AG04449 (cell line): ENCODE measurements at places on chromosomes 3 and 15.

- no peak for DNase-seq
Observed at GRCh38 chr3:181626036-181626435, 85.7 kb upstream of the SOX2 start.

- no peak for DNase-seq
Observed at GRCh38 chr15:26971271-26972018, 464 bp downstream of the GABRG3 start.

DNA sequence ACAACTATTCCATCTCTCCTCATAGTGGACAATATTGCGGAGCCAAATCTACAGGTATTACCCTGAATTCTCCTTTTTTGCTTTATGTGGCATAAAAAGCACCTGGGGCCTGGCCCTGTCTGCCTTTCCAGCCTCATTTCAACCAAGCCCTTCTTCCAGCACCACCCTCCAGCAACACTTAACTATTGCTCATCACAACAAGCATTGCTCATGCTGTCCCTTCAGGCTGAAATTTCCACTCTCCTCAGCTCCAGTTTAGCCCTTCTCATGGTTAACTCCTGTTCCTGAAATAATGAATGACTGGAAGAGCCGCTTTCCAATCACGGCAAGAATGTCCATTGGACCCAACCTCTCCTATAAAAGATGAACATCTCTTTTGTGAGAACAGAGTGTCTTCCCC, 107.4 kb downstream of the P2RY1 start:
- no peak for DNase-seq

DNA sequence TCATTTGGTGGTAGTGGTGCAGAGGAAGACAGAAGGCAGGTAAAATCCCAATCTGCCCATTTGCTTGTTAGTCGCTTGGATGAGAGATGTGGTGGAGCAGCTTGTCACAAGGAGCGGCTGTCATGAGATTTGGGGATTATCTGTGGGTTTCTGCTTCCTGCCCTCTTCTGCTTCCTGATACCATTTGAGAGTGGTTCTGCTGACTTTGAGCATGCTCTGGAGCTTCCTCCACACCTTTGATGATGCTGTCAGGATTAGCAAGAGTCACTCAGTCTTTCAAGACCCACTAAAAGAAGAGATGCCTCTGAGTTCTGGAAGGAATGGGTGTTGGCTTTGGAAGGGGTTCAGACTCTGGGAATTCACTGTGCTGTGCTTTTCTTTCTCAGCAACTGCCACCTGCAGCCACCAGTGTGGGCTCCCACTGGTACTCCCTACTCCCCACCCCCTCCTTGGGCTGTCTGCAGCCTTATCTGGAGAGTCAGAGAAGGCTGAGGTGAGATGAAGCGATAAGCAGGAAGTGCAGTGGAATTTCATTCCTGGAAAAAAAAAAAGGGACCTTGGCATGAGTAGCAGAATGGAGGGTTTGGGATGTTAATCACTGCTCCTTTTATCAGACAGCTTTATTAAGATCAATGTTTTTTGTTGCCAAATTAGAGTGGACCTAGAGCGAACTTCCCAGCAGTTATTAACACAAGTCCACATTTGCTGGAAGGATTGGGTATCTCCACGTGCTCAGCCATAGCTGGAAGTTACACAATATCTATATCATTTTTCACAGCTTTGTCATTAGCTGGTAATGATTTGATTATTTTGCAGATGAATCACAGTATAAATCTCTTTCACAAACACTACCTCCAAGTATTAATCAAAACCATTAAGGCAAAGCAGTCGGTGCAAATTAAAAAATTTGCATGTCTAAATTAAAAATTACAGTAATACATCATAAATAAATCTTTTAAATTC, 233.0 kb upstream of the SATB1 start:
- no peak for DNase-seq

DNA sequence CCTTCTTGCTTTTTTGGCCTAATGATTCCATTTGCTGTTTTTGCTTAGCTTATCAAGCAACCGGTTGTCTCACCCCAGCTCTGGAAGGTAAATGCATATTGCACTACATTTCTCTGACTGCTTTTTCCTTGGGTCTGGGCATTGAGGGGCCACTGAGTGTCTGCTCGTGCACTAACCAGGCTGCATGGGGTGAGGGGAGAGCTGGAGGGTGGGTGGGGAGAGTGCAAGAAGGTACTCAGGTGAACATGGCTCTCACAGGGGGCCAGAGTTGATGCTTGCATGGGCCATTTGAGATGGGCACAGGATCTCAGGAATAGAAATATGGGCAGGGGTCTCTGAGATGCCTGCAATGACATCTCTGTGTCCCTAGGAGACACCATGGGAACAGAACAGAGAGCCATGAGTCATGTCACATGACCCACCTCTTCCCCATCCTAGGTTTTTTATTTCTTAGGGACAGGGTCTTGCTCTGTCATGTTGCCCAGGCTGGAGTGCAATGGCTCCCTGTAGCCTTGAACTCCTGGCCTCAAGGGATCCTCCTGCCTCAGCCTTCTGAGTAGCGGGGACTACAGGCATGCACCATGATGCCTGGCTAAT, 6.2 kb downstream of the ALPK3 start:
- DNase-seq: no peak

DNA sequence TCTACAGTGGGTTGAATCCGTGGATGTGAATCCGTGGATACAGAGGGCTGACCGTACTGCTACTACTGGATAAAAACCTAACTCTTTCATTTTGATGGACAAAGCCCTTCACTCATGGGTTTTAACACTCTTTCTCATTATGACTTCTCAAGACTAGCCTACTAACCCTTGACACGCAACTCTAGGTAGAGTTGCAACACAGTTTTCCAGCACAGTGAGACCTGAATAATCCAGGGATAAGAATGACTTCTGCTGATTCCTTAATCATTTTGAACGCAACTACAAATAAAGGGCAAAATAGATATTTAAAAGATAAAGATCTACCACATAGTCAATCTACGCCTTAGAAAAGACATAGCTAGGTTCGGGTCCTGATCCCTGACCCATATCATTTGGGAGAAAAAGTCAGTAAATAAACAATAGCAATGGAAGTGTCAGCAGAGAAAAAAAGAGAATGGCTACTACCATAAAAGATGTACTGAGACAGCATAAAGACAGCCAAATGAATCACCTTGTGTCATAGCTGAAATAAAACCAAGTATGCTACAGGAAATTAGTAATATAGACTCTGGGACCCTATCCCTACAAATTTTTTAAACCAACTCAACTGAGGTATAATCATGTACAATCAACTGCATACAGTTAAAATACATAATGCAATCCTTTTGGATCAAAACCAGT, 87.6 kb downstream of the DPH6 start:
- DNase-seq: no peak

GRCh38 chr3:72480366-72480765, 367.9 kb downstream of the SHQ1 start:
- DNase-seq: no peak

- no peak for DNase-seq
Observed at GRCh38 chr3:51637941-51638471, 33.0 kb upstream of the TEX264 start.

GRCh38 chr3:59480486-59480995, 430.7 kb upstream of the CFAP20DC start:
- DNase-seq: no peak

DNA sequence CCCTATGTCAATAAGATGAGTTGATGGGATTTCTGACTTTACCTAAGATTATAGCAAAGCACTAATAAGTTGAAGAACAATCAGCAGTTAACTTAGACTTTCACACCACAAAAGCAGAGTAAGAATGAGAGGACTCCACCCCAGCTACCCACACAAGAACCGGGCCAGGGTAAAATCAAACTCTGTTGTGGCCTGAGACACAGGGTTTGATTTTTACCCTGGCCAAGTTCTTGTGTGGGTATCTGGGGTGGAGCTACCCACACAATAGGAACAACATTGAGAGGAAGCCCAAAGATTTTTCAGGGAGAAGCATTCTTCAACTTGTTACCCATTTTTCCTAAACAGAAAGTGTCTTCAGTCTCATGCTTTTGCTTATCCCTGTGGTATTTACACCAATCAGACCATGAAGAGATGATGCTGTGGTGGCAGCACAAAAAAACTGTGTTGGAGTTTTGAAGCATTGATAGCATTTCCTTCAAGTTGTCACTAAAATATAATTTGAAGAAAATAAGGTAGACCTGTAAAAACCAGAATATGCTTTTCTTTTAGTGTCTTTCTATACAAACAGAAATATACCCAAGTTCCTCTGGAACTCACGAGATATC, 25.6 kb downstream of the CPOX start:
- no peak for DNase-seq

- no peak for DNase-seq
Observed at GRCh38 chr3:66606868-66607267, 106.0 kb upstream of the LRIG1 start.

DNA sequence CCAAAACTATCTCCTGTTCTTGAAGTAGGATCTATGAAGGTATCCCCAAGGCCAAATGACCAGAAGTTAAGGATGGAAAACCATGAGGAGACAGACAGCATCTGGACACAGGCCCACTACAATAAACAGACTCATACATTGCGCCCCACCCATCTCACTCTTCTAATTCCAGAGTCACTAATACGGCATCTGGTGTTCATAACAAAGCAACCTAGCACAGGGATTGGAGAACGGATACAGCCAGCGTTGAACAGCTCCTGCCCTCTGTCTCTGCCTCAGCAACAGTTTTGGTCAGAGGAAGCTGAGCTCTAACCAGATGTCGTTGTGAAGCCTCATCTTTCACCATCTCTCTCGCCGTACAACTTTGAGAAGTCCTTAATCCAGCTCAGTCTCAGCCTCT, 44.5 kb upstream of the CCDC80 start:
- peak; percentile 71 for DNase-seq

DNA sequence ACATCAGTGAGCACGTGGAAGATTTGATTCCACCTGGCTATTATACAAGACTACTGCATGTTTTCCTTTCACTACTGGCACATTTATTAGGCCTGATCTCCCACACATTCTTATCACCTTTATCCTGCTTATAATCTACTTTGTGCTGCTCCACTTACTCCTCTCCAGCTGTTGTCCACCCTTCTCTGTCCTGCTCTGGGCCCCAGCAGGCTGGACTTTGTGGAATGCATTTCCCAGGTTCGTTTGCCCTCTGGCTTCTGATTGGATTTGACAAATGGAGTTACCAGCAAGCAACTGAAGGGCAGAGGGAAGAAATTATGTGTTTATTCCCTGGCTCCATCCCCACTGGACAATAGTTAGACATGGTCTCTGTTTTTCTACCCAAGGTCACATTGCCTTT, 75.5 kb downstream of the DCLK3 start:
- no peak for DNase-seq

DNA sequence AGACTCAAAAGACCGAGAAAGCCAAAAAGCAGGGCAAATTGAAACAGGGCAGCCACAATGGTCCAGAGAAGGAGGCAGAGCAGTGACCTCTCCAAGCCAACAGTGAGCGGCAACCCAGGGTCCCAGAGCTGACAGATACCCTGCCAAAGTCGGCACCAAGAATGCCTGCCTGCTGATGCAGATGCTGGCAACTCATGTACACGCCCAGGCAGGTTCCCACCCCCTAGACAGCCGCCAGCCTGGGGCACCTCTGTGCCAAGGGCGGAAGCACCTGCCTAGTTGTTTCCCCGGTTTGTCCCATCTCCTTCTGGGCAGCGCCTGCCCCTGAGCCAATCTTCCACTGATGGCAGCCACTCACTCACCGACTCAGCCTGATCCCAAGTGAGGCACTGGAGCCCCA, 22.1 kb downstream of the KLHL25 start:
- DNase-seq: no peak

DNA sequence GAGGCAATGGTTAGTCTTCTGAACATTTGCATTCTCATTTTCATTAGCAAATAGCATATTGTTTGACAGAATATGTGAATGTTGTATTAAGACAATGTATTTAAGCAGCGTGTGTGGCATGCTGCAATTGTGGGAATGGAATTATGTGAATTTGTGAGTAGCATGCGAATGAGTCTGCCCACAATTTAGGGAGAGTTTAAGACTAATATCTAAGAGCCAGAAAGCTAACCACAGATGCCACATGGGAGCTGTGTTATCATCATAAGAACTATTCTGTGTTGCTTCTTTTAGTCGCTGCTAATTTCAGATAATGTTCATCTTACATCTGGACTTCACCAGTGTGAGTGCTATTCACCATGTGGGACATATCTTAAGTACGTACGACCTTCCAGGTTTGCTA, 494.5 kb downstream of the RBMS3 start:
- DNase-seq: peak; percentile 79

- no peak for DNase-seq
Observed at GRCh38 chr3:187130346-187131066, 8.8 kb downstream of the RPL39L start.

DNA sequence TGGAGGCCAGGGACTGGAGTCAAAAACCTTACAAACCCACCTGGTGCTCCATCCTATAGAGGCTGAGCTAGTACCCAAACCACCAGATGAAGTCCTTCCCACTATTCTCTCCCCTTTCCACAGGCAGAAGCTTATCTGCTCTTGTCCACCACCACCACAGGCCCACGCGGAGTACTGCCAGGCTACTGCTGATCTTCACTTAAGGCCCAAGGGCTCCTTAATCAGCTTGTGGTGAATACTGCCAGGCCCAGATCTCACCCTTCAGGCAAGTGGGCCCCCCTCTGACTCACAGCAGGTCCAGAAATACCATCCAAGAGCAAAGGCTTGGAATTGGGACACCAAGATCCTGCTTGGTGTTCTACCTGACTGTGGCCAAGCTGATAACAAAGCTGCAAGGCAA, 598.1 kb upstream of the CBLB start:
- DNase-seq: no peak

- no peak for DNase-seq
Observed at GRCh38 chr15:25890529-25890928, 27.4 kb upstream of the ATP10A start.

GRCh38 chr3:139326707-139327106, 17.1 kb upstream of the MRPS22 start:
- no peak for DNase-seq

- no peak for DNase-seq
Observed at GRCh38 chr15:80760960-80761359, 18.2 kb upstream of the CEMIP start.

DNA sequence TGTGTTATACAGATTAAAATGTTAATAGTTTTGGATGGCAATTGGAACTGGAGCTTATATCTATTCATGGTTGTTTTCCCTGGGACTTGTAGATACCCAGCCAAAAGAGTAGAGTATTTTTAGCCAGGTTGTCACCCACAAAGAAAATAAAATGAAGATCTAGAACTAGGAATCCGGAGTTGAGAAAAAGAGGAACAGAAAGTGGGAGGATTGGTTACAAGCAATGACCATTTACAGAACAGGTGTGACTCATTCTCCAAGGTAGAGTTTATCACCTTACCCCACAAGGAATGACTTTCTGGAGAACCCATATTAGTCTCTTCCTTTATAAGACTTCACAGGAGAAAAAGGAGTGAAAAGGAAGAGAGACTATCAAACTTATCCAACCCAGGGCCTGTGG, 99.8 kb downstream of the TMEM108 start:
- no peak for DNase-seq

GRCh38 chr15:46654993-46655392, 1020.2 kb downstream of the SQOR start:
- DNase-seq: no peak

DNA sequence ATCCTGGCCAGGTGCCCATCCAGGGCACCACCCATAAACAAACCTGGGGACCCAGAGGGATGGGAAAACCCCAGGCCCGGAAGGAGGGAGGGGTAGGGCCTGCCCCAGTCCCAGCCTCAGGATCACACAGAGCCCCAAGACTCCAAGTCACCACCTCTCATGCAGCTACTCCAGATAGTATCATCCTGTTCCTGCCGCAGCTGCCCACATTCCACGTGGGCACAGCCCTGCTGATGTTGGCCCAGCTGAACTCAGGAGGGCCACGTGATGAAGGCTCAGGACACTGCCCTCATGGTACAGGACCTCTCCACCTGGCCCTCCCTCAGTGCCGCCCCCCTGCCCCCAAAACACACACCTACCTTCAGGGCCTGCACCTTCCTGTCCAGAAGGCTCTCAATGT, 69.5 kb downstream of the CACNA2D2 start:
- DNase-seq: no peak
